ENCODE measurements at places on chromosomes 11 and 22.

DNA sequence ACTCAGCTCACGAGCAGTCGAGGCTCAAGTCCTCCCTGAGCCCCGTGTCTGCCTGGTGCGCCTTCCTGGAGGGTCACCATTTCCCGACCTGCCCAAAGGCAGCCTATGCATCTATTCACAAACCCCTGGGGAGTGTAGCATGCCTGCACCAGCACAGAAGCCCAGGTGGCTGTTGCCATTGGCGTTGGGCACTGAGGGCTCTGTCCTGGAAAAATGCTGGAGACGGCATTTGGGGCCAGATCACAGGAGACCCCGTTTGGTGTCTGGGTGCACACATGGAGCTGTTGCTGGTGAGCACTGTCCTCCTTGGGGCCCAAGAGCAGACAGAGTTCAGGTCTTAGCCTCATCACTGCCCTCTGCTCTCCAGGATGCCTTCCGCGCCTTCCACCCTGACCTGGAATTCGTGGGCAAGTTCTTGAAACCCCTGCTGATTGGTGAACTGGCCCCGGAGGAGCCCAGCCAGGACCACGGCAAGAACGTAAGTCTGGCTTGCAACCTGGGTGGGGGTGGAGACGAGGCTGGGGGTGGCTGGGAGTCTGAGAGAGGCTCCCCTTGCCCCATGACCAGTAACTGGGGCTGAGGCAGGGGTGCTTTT, 9.4 kb downstream of the FADS2 start:
- DNase-seq = no peak

DNA sequence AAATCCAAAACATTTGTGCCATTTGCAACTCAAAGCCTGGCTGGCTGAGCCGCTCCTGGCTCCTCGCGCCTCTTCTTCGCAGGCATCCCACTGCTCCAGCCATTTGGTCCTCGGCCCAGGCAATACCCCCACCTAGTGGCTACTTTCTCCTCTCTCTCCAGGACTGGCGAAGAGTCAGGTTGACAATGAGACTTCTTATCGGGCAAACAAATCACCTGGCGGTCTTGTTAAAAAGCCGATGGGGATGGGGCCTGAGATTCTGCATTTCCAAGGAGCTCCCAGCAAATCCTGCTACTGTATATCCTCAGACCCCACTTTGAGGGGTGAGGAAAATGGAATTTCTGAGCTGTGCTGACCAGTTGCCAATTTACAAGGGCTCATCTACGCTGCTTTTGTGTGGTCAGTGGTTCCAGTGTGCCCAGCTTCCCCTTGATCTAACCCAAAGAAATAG, 89.0 kb downstream of the ISX start:
- DNase-seq = no peak

DNA sequence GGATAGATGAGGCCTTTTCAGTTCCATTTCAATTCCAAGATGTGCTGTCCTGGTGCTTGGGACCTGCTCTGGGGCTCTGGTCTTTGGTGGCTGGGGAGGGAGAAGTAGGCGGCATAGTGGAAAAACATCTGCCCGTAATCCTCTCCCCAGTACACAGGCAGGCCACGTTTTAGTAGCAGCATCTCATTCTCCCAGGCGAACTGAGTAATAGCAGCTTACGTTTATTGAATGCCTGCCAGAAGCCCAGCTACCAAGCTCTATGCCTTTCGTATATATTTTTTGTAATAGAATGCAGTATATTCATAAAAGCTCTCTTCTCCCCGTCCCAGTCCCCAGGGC, 11.4 kb downstream of the ACO2 start:
- DNase-seq = no peak

GRCh38 chr11:125287491-125288210, 123.1 kb downstream of the PKNOX2 start:
- DNase-seq = no peak

DNA sequence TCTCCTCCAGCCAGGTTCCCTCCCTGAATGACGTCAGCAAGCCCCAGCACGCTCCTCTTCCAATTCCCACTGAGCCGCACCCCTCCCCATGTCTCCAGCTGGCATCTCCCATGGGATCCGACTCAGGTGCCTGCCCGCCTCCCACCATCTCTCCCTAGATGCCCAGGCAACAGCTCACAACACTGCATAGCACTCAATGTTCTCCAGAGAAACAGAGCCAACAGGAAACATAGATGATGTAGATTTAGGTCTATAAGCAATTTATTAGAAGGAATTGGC, 532.3 kb downstream of the BRD1 start:
- no peak for DNase-seq

- peak; percentile 76 for DNase-seq
Observed at GRCh38 chr11:12224537-12224893, 114.1 kb downstream of the MICAL2 start.

DNA sequence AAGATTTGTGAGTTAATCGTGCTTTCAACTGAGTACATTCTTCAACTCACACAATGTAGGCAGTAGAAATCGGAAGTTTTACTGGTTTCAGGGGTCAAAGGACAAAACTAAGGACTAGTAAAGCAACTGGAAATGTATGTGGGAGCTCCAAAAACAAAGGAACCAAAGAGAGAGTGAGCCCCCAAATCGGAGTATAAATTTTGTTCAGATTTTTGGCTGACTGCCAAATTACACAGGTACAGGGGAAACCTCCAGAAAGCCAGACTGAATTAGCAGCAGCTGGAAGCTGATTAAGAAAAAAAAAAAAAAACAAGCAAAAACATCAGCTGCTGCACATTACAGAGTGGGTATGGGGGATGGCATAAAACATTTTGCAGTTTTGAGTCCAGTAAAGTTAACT, 75.2 kb upstream of the GNAZ start:
- DNase-seq = no peak
